SW480 (cell line): ENCODE measurements at places on chromosomes 12 and 14.
A peak's percentile ranks its signal among the peaks of the same experiment; 100 is the strongest.

GRCh38 chr12:124994437-124994975, 1.1 kb downstream of the BRI3BP start:
- DNase-seq: peak; percentile 17

GRCh38 chr12:95796225-95796981, 5.8 kb upstream of the NTN4 start:
- no peak for DNase-seq

DNA sequence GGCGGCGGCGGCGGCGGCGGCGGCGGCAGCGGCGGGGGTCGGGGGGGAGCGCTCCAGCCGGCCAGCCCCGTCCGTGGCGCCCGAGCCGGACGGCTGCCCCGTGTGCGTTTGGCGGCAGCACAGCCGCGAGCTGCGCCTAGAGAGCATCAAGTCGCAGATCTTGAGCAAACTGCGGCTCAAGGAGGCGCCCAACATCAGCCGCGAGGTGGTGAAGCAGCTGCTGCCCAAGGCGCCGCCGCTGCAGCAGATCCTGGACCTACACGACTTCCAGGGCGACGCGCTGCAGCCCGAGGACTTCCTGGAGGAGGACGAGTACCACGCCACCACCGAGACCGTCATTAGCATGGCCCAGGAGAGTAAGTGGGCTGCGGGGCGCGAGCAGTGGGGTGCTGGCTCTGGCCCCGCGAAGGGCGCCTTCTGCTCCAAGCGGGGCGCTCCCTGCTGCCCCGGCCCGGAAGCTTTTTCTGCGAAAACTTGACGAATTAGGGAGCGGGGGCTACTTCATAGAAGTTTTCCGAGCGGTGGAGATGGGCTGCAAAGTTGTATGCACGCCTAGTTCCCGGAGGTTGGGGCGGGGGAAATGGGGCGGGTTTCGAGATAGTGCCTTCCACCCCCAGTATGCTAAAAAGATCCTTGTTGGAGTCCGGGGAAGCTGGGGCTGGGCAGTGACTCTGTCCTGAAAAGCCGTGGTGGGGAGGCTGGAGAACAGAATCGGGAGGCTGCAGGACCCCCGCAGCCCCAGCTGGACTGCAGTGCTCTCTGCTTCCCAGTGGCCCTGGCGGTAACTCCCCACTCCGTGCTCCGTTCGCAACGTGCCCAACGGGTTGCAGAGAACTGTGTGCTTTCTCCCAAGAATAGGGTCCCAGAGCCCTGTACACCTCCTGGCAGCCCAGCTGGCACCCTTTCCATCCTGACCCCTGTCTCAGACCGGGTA, 751 bp downstream of the GDF11 start:
- peak; percentile 60 for DNase-seq

- no peak for DNase-seq
Measured at GRCh38 chr12:3641428-3642018, 111.4 kb downstream of the CRACR2A start.

- DNase-seq: no peak
Measured at GRCh38 chr12:84191779-84192178, 720.8 kb downstream of the SLC6A15 start.

DNA sequence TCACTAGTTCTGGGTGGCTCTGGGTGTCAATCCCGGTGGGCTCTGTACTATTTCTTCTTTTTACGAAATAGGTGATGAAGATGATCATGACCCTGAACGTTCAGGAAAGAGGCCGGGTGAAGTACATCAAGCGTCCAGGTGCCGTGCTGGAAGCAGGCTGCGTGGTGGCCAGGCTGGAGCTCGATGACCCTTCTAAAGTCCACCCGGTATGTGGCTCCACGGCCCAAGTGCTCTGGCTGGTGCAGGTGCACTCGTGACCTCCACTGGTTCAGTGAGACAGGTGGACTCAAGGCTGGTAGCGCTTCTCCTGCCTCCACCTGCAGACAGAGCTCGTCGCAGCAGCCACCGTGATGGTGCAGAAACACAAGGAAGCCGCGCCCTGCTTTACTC, 85.1 kb downstream of the ACACB start:
- no peak for DNase-seq

DNA sequence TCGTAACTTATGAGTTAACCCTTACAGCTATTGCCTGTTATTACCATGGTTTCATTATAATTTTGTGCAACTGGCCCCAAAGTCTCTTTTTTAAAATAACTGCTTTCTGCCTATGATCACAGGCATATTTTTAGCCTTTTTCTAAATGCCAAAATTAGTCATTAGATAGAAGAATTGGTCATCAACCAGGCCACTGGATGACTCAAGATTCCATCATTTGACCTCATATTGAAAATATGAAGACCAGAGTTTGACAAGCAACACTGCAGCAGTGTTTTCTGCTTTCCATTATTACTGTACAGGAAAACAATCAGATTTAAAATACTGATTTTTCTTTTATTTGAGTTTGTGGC, 54.7 kb upstream of the OTOGL start:
- DNase-seq: no peak

- no peak for DNase-seq
Measured at GRCh38 chr14:65872536-65872935, 460.0 kb downstream of the FUT8 start.

DNA sequence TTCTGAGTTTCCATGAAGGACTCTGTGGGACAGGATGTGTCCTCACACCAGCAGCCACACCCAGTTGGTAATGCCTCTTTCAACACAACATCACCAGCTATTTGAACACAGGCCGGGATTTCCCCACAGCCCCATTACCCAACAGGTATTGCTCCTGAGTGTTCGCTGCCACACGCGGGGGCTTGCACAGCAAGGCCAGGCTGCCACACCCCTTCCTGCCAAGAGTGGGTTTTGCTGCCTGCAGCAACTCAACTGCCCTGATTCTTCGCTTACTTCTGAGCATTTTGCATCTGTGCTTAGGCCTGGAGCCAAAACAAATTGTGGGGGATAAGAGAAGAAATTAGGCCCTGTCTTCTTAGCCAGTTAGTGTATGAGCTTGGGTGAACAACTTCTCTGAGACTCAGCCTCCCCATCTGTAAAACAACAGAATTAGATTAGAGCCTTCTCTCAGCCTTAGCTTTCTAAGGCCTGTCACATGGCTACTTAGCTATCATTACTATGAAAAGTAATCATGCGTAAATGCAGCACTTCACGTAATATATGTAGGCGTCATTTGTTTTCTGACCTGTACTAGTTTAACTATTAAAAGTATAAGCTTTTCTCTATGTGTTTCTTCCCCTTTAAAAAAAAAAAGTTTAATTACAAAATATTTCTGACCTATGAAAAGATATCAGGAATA, 20.0 kb downstream of the CKAP4 start:
- peak; percentile 13 for DNase-seq

DNA sequence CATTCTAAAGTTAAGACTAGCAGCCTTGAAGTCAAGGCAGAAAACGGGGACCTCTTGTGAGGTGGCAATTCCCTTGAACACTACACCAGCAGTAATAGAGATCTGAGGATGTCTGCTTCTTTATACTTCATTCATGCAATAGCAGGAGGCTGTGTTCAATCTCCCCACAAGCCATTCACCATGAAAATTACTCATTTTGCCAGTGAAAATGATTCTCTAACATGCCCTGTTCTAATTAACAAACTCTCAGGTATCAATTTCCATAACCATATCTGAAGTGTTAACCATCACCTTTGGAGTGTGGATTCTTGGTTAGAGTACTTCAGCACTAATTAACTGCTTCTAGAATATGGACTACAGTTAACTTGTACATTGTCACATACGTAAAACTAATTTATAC, 3.4 kb upstream of the GLIPR1 start:
- no peak for DNase-seq

- peak; percentile 49 for DNase-seq
Measured at GRCh38 chr12:123897221-123897620, 75.4 kb downstream of the CCDC92 start.

GRCh38 chr14:101004176-101004575, 100.7 kb upstream of the RTL1 start:
- DNase-seq: no peak

DNA sequence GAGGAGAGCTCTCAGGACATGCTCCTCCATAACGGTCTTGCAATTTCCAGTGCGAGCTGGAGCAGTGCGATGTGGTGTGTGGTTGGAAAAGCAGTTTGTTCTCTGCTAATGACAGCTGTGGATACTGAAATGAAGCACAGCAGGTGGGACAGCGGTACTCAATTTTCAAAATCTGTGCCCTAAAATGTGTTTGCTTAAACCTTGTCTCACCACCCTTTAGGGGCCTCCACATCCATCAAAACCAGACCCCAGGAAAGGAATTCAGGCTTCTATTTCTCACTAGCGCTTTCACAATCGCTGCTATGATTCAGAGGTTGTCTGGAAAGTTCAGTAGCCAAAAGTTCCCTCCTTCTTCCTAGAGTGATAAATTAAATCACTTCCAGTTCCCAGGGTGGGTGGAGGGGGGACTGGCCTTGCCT, 440.8 kb downstream of the EGLN3 start:
- no peak for DNase-seq

DNA sequence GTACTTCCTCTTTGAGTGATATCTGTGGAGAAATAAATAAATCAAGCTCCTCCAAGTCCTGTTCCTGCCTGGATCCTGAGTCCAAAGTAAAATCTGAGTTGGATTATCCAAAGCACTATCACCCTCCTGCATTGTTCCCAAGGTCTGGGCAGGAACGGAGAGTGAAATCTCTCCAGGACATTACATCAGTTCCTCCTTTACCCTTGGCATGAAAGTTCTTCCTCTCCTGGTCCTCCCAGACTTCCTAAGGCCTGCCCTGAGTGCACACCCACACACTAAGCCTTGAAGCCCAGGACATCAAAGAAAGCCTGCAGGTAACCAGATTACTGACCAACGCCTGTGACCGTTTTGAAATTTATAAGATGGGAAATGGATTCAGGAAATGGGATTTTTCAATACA, 206.8 kb upstream of the BCL2L14 start:
- DNase-seq: peak; percentile 79

- DNase-seq: no peak
Measured at GRCh38 chr12:13208533-13209435, 12.3 kb downstream of the EMP1 start.

DNA sequence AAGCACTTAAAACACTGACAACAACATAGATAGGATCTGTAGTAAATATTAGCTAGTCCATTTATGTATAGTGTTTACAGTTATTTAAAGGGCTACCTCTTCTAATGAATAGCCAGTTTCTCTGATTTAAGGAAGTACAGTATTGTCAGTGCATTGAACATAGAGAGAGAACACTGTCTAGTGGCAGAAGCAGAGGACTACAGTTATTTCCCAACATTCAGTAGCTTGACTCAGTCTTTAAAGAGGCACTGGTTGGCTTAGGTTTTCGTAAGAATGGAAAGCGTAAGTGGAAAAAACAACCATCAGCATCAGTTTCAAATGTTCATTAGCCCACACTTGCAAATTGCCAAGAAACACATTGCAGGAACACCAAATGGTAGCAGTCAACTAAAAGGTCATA, 125.0 kb upstream of the HMGA2 start:
- DNase-seq: peak; percentile 29

DNA sequence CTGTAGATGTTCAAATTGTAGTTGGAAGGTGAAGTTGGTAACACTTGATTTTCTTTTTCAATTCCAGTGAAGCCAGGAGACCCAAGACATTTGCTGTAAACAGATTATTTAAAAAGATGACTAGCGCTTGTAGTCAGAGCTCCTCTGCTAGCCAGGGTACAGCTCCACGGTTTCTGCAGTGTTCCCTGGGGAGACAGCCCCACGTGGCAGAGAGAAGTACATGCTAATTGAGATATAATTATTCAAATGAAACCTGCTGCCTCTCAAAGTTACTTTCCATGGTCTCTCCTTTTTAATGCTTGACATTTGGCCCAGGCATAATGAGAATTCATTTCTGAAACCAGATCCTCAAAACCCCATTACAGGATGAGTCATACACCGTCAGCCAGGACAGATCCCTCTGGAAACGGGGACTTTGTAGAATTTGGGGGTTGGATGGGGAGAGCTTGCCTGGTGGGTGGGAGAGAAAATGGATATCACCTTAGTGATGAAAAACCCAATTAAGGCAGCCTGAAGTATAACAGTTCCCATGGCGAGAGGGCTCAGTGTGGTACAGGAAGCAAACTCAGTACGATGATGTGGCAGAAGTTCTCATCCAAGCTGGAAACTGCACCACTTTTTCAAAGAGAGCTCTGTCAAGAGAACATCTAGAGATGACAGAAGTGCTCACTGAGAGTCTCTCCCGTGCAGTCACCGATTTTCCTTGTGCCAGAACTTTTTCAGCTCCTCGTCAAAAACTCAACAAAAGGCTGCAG, 637.7 kb upstream of the TMEM132C start:
- no peak for DNase-seq

DNA sequence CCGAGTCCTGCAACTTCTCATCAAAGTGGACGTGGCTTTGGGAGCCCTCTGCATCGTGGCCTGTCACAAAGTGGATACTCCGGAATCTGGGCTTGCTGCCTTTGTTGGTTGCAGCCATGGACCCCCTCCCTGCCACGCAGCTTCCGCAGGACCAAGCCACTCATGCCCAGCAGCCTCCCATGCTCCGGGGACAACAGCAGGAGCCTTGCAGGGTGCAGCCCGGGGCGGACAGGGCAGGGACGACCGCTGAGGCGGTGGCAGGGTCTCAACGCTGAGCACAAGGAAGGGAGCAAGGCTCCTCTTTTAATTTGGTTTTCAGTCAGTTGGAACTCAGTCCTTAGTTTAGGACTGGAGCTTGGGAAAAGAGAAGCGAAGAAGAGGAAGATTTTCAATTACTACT, 12.1 kb upstream of the ADCY6 start:
- DNase-seq: no peak

- no peak for DNase-seq
Measured at GRCh38 chr12:99281277-99281676, 366.3 kb upstream of the GARIN6 start.

DNA sequence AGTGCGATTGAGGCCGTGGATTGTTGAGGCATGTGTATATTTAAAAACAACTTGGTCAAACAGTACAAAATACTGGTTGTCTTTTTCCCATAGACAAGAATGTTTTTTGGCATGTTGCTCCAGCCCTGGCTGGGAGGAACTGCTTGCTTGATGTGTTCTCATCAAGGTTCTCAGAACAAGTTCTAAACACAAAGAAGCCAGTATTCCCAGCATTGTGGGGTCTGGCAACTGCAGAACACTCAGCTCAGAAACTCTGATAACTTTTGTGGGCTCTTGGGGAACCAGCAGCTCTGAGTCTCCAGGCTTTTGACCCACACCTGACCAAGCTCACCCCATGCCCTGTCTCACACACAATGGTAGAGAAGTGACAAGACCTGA, 27.1 kb upstream of the DICER1 start:
- DNase-seq: no peak

- no peak for DNase-seq
Measured at GRCh38 chr14:61997161-61997560, 234.9 kb downstream of the SNAPC1 start.

- no peak for DNase-seq
Measured at GRCh38 chr14:58145936-58146335, 6.1 kb downstream of the ARMH4 start.

- peak; percentile 71 for DNase-seq
Measured at GRCh38 chr14:96038920-96039632, at the start of gene C14orf132. C14orf132 (plus strand) TSS chr14:96039362; CDS start chr14:96039501, 139 bp downstream.

GRCh38 chr12:45388545-45388944, 172.7 kb downstream of the ANO6 start:
- DNase-seq: peak; percentile 36

- peak; percentile 81 for DNase-seq
Measured at GRCh38 chr12:105084251-105085250, at the start of gene ALDH1L2. ALDH1L2 (minus strand) TSS chr12:105084458; CDS start chr12:105084436, 22 bp downstream.

GRCh38 chr12:58588770-58589169, 331.5 kb downstream of the LRIG3 start:
- no peak for DNase-seq
